ENCODE measurements at places on chromosomes 5 and 9. TPM values are rescaled to one million over a fixed set of nuclear protein-coding genes. Genes with fewer than 3 reads are reported as not detected.

DNA sequence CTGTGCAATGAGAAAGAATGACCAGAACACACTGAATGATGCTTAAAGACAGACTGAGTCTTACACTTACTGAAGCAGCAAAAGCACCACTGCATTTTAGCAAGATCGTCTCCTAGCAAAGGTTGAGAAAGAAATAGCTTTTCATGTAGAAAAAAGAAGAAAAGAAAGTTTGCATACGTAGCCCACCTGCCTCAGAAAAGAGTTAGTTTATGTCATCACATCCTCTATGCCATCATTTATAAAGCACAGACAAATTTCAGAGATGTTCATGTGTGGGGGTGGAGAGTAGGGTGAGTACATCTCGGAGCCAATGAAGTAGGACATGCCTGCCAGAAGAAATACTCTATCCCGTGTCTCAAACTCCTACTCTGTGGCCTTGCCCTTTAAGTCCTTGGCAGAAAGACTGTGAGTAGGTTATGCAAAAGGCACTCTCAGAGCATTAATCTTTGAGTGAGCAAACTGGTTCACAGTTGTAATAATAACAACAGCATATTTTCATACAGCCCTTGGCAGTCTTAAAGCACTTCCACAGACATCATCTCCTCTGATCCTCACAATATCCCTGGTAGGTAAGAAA, 22.4 kb downstream of the NRG2 start:
- DNase-seq: no peak

- DNase-seq: no peak
Observed at GRCh38 chr5:1413211-1413610, 32.0 kb downstream of the SLC6A3 start.

DNA sequence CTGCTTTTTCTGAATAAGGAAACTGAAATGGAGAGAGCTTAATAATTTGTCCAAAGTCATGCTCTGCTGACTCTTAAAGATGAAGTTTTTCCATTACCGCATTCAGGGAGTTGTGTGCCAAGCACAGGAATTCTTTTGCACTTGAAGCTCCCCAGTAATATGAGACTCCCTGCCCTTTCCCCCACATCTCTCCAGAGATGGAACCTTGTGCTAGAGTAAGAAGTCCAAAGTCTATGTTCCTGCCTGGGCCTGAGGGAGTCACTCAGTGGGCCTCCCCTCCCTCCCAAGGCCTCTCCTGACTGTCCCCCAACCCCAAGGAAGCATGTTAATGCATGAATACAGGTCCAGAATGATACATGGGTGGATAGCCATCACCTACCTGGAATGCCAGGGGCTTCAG, 173.3 kb upstream of the SEMA6A start:
- DNase-seq: no peak

DNA sequence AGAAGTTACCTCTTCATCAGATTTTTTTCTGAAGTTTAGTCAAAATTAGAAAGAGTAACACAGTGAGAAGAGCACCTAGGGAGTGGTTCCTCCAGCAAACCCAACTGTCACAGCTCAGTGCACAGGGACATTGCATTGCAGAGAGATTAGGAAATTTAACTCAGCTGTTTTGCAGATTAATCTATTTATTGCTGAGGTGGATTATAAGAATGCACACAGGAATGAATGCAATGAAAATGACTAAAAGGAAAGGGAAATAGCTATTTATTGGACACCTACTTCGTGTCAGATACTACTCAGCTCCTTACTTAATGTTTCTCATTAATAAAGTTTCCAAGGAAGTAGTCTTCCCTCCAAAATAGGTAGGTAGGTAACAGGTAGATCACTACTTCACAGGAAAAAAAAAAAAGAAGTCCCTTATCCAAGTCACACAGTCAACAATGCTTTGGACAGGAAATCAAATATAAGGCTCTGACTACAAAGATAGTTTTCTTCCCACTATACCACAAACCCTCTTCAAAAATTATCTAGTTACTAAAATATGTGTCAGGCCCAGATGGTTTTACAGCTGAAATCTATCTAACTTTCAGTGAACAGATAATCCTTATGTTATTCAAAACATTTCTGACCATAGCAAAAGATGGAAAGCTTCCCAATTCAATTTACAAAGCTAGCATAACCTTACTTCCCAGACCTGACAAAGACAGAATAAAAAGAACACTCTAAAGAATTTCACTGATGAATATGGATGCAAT, 442.2 kb upstream of the MPDZ start:
- no peak for DNase-seq

GRCh38 chr9:124278054-124278540, 20.3 kb downstream of the NEK6 start:
- DNase-seq: peak; percentile 25

GRCh38 chr5:118557251-118557661, 431.1 kb downstream of the DTWD2 start:
- no peak for DNase-seq

- DNase-seq: peak; percentile 66
Observed at GRCh38 chr9:107422189-107423185, 67.1 kb downstream of the KLF4 start.

DNA sequence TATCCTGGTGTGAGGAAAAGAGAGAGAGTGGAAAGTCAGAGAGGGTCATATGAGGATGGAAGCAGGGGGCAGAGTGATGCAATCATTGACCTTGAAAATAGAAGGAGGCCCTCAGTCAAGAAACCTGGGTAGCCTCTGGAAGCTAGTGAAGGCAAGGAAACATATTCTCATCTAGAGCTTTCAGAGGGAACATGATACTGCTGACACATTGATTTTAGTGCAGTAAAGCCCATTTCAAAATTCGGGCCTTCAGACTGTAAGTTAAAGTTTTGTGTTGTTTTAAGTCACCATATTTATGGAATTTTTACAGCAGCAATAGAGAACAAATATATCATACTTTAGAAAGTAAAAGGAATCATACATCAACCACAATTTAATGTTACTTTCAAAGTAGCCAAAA, 87.0 kb downstream of the ADAMTS19 start:
- DNase-seq: no peak

GRCh38 chr5:150640311-150641005, at the start of gene SYNPO:
TSS of gene SYNPO (plus strand) at chr5:150640660. CDS start at chr5:150648276, 7,616 bp downstream.
- peak; percentile 90 for DNase-seq

DNA sequence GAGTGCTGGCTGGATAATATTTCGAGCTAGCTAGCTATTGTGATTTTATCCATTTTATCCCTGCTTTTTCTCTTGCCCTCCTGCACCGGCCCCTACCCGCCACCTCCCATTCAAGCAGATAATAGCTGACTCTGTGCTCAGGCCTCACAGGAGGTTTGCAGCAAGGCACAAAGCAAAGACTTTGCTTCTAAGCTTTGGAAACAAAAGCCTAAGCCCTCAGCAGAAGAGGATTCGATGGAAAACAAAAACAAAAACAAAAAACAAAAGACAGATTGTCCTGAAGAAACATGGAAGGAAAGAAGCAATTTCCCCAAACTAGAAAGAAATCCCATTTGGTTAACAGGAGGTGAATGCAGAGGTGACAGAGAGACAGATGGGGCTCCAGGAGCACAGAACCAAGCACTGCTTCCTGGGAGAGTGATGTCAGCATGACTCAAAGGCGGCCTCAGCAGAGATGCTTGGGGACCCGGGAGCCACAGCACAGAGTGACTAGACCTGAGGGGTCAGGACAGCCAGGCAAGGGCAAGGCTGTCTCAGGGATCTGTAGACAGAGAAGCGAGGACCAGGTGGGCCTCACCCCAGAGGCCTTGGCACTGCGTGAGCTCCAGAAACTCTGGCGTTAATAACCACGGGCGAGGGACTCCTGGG, 28.4 kb downstream of the MTX3 start:
- DNase-seq: no peak

GRCh38 chr9:86368871-86369521, 14.8 kb upstream of the TUT7 start:
- DNase-seq: peak; percentile 74

- no peak for DNase-seq
Observed at GRCh38 chr5:31751610-31752009, 112.7 kb downstream of the PDZD2 start.

- no peak for DNase-seq
Observed at GRCh38 chr9:68532131-68532530, 8.6 kb downstream of the TMEM252 start.

DNA sequence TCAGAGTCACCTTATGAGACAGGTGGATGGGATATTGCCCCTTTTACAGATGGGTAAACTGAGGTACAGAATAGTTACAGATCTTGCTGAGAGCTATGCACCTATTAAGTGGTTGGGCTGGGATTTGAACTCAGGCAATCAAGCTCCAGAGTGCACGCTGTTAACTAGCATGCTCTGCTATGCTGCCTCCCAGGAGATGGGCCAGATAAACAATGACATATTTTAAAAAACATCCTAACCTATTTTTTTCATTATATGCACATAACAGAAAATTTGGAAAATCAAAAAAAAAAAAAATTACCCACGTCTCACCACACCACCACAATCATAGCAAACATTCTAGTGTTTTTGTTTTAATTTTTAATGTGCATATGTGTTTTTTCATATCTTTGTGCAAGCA, 123.4 kb upstream of the STC2 start:
- no peak for DNase-seq

DNA sequence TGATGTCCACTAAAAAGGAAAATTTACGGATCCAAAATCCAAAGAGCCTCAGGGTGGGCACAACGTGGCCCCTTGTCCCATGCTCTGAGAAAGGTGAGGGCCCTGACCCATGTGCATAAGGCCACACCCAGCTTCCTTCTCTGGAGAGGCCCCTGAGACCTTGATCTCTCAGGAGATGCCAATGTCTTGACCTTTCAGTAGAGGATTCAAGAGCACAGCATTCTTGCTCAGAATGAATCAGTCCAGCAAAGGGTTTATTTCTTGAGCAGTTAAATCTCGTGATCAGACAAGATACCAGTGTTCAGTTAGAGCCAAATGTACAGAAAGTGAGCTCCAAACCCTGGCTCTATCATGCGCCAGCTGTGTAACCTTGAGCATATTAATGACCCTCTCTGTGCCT, 115.9 kb upstream of the DAPK1 start:
- DNase-seq: no peak

DNA sequence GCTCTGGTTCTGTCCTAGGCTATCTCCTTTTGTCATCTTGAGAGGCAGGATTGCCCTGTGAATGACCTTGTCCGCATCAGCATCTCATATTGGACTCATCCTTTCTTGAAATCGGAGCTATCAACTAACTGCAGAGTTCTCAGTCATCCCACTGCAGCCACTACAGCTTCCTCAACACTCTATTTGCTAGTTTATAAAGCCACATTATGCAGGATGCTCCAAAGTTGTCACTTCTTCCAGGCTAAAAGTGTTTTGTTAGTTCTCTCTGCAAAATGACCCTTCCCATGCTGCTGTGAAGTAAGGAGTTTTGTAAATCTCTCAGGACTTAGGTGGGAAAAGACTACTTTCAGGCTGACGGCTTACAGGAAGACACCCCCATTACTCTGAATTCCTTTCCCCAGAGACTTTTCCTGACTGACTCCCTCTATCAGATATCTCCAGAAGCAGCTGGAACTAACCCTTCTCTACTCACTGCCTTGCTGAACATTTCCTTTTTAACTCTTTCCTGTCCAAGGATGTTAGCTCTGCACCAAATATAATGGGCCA, 257.6 kb downstream of the NFIB start:
- DNase-seq: peak; percentile 74

- no peak for DNase-seq
Observed at GRCh38 chr5:139926797-139927503, 116.1 kb downstream of the NRG2 start.

- no peak for DNase-seq
Observed at GRCh38 chr9:137270929-137271695, 6.4 kb upstream of the TOR4A start.

DNA sequence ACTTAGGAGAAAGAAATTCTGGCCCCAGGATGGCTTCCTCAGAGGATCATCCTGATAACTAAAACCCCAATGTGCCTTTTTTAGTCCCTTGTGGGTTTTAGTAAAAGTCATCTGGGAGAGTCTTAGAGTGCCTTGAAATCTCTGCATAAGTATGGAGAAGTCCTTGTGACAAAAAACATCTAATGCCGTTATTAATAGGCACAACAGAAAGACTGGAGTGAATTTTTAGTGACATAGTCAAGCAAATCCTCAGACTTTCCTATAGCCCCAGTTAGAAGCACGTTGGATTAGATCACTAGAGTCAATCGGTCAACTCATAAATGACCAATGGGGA, 108.2 kb upstream of the MPDZ start:
- DNase-seq: no peak

DNA sequence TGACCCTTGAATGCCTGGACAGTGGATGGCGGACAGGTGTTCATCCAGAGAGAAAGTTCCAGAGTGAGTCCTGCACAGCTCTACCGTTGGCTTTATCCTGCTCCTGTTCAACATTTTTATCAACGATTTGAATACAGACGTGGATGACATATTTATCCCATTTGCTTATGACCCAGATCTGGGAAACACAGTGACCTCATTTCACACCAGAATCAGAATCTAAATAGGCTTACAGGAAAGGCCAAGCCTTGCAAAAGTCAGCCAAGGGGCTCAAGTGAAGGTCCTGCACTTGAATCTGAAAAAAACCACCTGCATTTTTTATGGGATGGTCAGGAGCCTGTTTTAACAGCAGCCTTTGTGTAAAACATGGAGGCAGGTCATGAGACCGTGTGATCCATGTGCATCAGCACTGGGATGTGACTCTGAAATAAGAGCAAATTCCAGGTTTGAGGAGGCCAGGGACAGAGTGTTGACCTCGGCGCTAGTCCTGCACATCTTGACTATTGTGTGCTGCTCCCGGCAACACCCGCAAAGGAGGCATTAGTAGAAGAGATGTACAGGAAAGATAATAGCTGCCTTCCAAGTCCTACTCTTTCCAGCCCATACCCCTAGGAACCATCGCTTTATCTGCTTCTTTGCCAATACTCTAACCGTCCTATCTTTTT, 18.5 kb downstream of the PDZD2 start:
- no peak for DNase-seq

DNA sequence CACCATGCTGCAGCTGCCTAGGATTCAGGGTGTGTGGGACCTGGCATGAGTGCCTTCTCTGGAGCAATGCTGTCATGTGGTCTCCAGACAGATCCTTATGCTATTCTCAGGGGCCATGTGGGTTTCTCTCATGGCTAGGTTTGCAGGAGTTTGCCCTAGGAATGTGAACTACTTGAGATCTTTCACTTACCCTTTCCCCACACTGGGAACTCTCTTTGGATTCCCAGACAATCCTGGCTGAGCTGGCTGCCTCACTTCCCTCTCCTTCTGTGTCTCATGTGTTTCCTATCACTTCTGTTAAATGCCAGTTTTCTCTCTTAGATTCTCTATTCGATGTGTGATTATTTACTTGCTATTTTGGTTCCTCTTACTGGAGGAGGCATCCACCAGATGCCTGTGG, 270.2 kb upstream of the RASA1 start:
- no peak for DNase-seq

Gene NIPAL4
- not detected for total RNA-seq

Gene LCN6
- total RNA-seq: not detected

Gene KIAA1958
- total RNA-seq: 0.65 TPM

Gene WDR41
- 51.0 TPM for total RNA-seq

Gene CDH6
- not detected for total RNA-seq

Gene LCN9
- not detected for total RNA-seq

Gene ECM2
- not detected for total RNA-seq

Gene SPATA6L
- 2.8 TPM for total RNA-seq

Gene SPEF2
- total RNA-seq: 0.20 TPM

Gene BARHL1
- not detected for total RNA-seq
